Mononuclear cell (primary cell): ENCODE measurements at places on chromosomes 2 and 18. TPM values are rescaled to one million over a fixed set of nuclear protein-coding genes. Genes with fewer than 3 reads are reported as not detected.

Gene CCDC74B
- total RNA-seq: 0.10 TPM

Gene GAL3ST2
- total RNA-seq: 2.5 TPM

Gene STAT4
- total RNA-seq: 163 TPM

Gene FBXO41
- total RNA-seq: 4.2 TPM

Gene MC5R
- total RNA-seq: not detected

Gene LHCGR
- not detected for total RNA-seq

Gene KCNIP3
- total RNA-seq: not detected

Gene RTKN
- 0.31 TPM for total RNA-seq

Gene LAMA1
- not detected for total RNA-seq

Gene COPS8
- total RNA-seq: 49.7 TPM

Gene SMAD7
- 89.7 TPM for total RNA-seq

Gene C1QL2
- not detected for total RNA-seq

Gene AGAP1
- 2.7 TPM for total RNA-seq

Gene SOWAHC
- total RNA-seq: 2.3 TPM

Gene NEURL3
- 0.52 TPM for total RNA-seq

Gene WDCP
- total RNA-seq: 3.0 TPM

Gene AQP12B
- total RNA-seq: not detected

Gene NGEF
- 0.21 TPM for total RNA-seq

Gene AFF3
- total RNA-seq: 21.9 TPM

Gene SF3B6
- total RNA-seq: 107 TPM

Gene TCF7L1
- total RNA-seq: not detected

Gene SH2D6
- 0.42 TPM for total RNA-seq

Gene REG1B
- total RNA-seq: not detected

Gene ARHGEF33
- total RNA-seq: under 0.01 TPM

Gene TEX44
- total RNA-seq: not detected

Gene PRKAG3
- total RNA-seq: not detected

Gene CNNM3
- 15.6 TPM for total RNA-seq

Gene AKAIN1
- total RNA-seq: not detected

Gene CNDP1
- not detected for total RNA-seq

Gene MROH2A
- not detected for total RNA-seq

Gene OXER1
- total RNA-seq: 0.63 TPM

Gene C2orf81
- total RNA-seq: 0.94 TPM

Gene UGT1A6
- not detected for total RNA-seq

Gene DES
- total RNA-seq: 1.3 TPM

Gene TMEM247
- not detected for total RNA-seq
